ENCODE measurements at places on chromosomes 3 and 15.

DNA sequence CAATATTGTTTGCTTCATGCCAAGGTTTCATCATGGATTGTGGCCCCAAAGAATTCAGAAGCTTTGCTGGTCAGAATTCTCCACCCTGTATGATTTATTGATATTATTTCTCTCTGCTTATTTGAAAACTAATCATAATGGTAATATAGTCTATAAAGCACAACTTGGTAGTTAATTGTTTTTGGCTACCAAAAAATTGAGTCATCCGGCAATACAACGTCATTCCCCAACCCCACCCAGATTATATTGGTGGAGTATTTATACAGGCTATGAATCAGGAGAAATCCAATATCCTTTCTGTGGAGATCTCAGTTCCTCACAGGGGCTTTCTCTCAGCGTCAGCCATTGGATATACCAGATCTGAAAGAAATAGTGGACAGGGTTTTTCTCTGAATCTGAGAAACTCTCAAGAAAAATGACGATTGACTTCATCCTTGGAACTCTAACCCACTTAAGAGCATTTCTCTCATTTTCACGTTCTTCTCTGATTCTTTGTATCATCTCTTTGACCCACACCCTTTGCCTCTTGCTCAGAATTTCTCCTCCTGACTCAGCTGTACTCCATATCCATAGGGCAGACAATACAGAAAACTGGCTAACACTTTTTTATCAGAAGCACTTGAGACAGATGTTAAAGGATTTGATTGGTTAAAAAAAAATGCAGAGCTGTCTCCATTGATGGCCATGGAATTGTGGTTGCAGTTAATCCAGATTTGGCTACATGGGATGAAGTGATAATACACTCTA lies 1055.8 kb upstream of the CADM2 start:
- no peak for DNase-seq

- DNase-seq = no peak
Observed at GRCh38 chr3:54653456-54654195, 274.2 kb downstream of the LRTM1 start.

DNA sequence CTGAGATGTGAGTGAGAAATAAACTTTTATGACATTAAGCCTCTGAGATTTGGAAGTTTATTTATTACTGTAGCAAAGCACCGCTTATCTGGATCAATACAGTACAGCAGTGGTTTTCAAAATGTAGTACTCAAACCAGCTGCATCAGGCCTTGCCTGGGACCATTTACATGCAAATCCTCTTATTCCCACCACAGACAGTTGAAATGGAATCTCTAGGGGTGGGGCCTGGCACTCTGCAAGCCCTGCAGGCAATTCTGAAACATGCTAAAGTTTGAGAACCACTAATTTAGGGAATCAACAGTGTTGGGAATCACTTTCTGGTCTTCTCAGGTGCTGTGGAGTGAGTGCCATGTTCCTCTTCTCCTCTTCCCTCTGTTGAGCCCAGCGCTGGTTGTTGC lies 77.8 kb upstream of the TAMM41 start:
- DNase-seq = no peak

DNA sequence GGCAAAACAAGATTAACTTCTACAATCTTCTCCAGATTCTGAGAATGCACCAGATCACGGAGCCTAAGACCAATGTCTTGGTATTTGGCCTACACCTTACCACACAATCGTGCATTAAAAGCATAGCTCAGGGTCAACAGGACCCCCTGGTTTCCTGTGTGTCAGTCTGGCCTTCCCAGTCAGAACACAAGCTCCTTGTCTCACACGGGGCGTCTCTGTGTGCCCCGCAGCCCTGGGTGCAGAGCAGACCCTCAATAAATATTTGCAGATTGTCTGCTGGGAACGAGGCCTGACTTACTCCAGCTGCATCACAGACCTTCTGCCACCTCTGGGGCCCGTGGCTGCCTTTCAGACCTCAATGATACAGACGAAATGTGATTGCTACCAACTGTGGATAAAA lies 82.5 kb upstream of the CTNNB1 start:
- no peak for DNase-seq
